ENCODE measurements at places on chromosomes 16 and 17.
A peak's percentile ranks its signal among the peaks of the same experiment; 100 is the strongest.

DNA sequence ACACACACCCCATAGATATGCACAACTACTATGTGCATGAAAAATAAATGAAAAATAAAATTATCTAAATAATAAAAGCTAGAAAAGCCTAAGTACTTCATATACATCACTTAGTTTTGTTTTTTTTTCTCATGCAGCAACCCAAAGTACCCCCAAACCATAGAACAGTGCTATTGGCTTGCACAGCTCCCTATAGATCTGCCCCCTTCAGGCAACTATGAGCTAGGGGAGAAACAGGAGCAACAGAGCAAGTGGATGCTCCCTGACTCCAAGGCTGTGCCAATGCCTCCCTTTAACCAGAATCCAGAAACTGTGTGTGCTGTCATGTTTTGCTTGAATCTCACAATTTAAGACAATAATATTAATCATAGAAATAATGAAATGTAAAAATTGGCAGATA, 605.5 kb downstream of the TOX3 start:
- no peak for DNase-seq

DNA sequence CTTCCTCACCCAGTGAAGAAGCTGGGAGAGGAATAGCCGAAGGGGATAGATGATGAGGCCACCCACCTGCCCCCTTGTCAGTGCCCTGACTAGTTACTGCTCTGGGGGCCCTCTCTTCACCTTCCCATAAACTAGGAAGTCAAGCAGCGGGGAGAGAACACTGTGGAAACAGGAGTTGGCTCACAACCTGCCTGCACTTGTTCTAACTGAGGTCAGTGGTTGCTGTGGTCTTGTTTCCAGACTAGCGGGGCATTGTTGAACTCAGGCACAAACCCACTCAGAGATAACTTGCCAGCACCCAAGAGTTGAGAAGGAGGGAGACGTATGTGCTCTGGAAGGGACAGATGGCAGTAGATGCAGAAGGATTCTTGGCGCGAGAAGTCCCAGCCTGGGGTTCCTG, 48.6 kb upstream of the DDX52 start:
- DNase-seq = no peak

DNA sequence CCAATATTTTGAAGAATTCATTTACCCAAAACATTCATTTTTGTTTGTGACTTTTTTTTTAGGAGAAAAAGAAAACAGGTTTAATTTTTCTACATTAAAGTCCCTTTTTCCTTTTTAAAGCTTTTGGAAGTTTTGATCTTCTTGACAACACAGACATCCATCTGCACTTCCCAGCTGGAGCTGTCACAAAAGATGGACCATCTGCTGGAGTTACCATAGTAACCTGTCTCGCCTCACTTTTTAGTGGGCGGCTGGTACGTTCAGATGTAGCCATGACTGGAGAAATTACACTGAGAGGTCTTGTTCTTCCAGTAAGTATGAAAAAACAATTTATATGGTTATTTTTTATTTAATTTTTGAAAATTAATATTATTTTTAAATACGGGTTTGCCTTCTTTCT, 37.2 kb downstream of the SIAH1 start:
- no peak for DNase-seq

DNA sequence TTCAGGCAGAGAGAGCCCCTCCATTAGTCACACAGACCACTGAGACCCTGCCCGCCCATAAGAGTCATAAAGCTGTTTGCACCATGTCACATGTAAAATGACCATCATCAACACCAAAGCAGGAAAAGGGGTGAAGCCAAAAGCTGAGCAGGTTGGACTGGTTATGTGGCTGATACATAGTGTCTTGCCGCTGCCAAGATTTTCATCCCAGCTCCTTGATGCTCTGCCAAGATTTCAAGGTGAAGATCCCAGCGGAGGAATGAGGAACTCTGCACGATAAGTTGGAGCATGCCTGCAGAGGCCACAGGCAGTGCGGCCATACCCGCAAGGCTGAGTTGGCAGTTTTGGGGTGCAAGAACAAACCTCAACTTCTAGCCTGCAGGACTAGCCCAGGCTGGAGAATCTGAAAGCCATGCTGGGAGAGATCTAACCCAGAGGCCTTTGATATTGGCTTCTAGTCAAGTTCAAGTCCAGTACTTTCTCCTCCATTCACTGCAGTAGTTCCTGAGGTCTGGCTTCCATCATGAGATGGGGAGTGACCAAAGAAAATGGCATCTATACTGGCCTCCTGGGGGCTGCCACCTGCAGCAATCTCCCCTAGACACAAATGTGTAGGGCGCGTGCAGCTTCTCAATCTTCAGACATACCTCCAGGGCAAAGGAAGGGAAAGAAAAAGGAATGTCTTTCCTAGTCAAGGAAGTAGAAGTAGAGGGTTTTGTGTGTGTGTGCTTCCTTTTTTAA, 79.7 kb upstream of the NOL11 start:
- DNase-seq = no peak

DNA sequence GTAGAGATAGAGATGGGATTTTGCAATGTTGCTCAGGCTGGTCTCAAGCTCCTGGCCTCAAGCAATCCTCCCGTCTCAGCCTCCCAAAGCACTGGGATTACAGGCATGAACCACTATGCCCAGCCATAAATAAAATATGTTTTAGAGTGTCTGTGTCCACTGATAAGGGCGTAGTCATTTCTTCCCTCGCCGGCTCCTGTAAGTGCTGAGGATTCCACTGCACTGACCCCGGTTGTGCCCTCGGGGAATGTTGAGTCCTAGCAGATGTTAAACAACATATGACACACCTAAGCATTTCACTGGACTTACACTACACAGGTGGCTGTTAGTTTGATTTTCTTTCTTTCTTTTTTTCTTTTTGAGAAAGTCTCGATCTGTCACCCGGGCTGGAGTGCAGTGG, 5.6 kb upstream of the SHMT1 start:
- DNase-seq = no peak

- DNase-seq = no peak
Measured at GRCh38 chr16:17585449-17586074, 114.8 kb upstream of the XYLT1 start.

GRCh38 chr16:10765772-10766171, 22.1 kb downstream of the NUBP1 start:
- DNase-seq = no peak

DNA sequence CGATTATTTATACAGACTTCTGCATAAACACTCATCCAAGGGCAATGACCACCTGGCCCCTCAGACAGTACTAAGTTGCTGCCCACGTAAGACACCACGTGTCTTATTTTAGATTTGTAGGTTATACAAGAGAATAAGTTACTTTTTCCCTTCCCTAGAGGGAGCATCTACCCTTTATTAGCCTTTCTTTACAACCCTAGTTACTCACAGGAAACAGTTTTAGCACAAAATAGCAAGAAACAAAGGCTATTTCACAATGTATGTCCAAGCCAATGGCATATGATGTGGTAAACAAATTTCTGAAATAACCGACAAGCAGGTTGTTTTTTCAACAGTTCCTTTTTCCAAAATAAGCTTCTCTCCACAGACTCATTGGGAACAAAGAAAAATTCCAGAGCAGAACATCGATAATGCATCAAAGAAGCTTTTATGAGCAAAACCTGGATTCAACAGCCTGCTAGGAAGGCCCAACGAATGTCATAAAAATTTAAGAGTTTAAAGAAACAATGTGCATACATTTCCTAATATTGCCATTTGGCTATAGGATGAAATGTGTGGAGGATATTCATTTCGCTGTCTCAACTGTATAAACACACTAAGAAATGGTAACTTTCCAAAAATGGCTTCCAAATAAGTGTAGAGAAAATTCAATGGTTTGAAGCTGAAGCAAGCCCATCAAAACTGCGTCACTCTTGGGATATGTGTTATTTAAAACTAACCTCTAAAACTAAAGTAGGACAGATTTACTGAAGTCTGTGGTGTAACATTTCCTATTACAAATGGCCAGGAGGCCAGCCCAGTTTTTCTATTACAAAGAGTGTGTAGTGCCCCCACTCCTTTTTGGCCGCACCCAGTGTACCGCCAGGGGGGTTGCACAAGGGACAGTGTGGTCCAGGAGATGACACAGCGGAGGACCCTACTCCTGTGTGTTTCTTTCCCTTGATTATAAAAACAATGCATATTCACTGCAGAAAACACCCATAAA, 50.4 kb upstream of the ERN1 start:
- DNase-seq = no peak

- no peak for DNase-seq
Measured at GRCh38 chr17:13418891-13419290, 182.8 kb downstream of the HS3ST3A1 start.

DNA sequence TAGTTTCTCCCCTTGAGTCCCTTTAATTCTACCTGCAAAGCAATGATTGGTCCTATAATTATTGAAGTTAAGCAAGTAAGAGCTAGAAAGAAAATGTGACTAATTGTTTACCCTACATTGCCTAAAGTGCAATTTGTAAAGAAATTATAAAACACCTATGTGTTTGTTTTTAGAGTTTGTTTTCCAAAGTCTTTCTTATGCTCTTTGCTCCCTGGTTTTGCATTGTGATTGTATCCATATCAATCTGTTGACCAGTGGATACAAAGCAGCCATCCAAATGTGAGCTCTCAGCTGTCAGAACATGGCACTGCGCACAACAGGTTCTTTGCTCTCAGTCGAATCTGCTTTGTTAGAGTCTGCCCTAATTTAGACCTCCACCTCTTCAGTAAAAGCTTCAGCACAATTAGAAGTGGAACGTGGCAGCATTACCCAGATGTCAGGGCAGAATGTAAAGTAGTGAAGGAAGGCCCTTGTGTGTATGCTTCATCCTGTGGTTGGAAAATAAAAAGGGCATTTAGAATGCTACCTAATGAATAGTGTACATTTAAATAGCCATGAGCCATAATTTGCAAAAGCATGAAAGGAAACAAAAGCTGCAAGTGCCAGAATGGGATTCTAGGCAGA, 70.5 kb downstream of the AATF start:
- DNase-seq = no peak

- DNase-seq = no peak
Measured at GRCh38 chr16:23567602-23568001, 10.1 kb downstream of the UBFD1 start.

GRCh38 chr17:56130026-56130425, 23.2 kb upstream of the ANKFN1 start:
- DNase-seq = no peak

- no peak for DNase-seq
Measured at GRCh38 chr17:2751491-2751890, 2.0 kb upstream of the CCDC92B start.

- no peak for DNase-seq
Measured at GRCh38 chr17:71769850-71770249, 351.0 kb upstream of the SOX9 start.

DNA sequence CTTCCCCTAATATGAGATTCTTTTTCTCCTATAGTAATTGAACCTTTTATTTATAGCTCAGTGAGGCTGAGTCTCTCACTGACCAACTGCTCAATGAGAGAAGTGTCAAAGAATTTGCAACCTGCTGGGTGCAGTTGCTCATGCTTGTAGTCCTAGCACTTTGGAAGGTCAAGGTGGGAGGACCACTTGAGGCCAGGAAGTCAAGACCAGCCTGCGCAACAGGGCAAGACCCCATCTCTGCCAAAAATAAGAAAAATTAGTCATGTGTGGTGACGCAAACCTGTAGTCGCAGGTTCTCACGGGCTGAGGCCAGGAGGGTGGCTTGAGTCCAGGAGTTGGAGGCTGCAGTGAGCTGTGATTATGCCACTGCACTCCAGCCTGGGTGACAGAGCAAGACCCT, 30.9 kb upstream of the CRYBA1 start:
- no peak for DNase-seq

DNA sequence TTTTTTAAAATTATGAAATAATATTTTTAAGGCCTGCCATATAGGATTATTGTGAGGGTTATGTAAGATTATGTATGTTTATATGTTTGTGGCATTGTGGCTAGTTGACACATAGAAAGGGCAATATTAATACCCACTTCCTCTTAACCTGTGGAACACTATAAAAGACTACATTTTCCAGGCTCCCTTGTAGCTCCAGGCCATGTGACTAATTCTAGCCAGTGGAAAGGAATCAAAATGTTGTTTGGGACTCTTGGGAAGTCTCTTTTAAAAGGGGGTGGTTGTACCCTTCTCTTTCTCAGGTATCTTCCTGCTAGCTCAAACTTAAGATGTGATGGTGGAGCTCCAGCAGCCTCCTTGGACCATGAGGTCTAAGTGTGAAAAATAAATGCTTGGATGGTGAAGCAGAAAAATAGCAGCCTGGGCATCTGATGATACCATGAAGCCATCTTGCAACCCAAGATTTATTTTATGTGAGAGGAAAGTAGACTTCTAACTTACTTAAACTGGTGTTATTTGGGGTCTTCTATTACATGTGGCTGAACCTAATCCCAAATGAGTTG, 39.2 kb downstream of the TEKT5 start:
- no peak for DNase-seq

- DNase-seq = peak; percentile 18
Measured at GRCh38 chr16:27476240-27476639, 73.5 kb downstream of the GTF3C1 start.

DNA sequence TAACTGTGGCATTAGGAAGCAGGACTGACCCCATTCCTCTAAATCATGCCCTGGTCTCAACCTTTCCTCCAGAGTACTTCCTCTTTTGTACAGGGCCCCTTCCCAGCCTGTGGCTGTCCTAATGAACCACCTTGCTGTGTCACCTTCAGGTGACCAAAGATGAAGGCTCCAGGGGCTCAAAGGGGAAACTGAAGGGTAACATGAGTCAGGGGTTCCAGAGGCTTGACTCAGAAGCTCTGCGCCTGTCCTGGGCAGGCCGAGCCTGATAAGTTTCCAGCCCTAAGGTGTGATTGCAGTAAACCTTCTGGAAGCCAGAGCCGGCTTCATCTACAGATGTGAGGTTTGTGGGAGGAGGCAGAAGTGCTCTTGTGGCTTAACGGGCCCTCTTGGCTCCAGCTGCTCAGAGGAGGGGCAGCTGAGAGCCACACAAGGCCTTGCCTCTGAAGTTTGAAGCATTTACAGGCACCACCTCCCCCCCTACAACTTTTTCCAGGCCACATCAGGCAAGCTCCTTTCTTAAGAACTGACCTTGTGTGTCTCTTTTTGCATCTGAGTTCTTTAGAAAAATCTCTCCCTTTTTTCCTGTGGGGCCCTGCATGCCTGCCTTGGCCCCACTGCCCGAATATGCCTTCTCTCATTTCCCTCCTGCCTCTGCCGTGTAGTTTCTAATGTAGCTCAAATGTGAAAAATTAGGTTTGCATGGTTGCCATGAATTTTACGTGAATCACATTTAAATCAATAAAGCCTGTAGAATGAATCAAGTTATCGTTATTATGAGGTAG, 149.9 kb downstream of the CLEC16A start:
- no peak for DNase-seq

- DNase-seq = no peak
Measured at GRCh38 chr16:49275050-49275730, 6.4 kb downstream of the CBLN1 start.

DNA sequence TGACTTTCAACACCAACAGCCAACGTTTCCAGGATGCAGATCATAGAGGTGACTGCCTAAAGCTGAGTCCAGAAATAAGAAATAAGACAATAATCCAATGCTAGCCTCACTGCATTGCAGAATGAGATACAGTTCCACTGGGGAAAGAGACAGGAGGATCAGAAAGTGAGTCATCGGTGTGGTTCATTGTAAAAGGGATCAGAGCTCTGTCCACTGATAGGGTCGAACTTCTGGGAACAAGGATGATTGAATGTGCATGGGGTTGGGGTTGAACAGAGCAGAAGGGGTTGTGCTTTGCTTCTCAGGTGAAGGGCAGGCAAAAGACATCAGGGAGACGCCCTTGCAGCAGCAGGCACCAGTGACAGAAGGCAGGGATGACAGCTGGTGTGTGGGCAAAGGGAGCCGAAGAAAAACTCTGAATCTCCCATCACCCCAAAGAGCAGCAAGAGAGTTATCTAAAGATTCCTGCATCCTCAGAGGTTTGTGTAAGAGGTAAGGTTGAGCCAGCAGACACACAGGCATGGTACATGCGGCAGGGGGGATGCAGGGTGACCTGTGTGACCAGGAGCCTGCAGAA, 16.4 kb downstream of the CLEC10A start:
- no peak for DNase-seq

All from ACHN (cell line).